SHP77 (cell line): ENCODE measurements at places on chromosomes 7 and 10.
A peak's percentile ranks its signal among the peaks of the same experiment; 100 is the strongest.

- no peak for DNase-seq
Measured at GRCh38 chr10:94062611-94063010, 68.9 kb downstream of the PLCE1 start.

GRCh38 chr7:47474937-47475879, 106.7 kb downstream of the TNS3 start:
- peak; percentile 90 for DNase-seq

- DNase-seq, result no peak
Measured at GRCh38 chr10:46229144-46229563, 57.6 kb upstream of the ANTXRL start.

DNA sequence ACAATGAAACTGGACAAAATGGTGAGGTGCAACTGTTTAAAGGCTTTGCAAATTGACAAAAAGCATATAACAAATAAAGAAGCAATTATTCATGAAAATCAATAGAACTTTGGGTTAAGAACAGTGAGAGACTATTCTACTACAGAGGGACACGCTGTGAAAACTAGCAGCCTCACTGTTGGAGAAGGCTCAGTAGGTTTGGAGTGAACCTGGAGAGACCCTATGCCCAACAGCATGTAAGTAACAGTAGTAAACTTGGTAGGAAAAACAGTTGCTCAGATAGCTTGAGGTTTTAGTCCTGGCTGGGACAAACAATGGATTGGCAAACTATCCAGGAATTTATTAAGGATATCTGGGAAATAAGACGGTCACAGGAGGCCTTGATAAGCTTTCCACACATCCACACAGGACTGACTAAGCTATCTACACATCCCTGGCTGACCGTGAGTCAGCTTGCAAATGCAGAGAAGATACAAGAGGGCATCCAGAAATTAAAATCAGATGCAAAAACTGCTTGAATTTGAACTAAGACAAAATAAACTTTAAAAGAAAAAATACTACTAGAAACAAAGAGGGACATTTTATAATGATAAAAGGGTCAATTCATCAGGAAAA, 15.9 kb downstream of the FAM149B1 start:
- no peak for DNase-seq

GRCh38 chr10:17199351-17199804, 2.1 kb downstream of the TRDMT1 start:
- no peak for DNase-seq

- DNase-seq, result no peak
Measured at GRCh38 chr7:39240864-39241263, 263.2 kb downstream of the POU6F2 start.

DNA sequence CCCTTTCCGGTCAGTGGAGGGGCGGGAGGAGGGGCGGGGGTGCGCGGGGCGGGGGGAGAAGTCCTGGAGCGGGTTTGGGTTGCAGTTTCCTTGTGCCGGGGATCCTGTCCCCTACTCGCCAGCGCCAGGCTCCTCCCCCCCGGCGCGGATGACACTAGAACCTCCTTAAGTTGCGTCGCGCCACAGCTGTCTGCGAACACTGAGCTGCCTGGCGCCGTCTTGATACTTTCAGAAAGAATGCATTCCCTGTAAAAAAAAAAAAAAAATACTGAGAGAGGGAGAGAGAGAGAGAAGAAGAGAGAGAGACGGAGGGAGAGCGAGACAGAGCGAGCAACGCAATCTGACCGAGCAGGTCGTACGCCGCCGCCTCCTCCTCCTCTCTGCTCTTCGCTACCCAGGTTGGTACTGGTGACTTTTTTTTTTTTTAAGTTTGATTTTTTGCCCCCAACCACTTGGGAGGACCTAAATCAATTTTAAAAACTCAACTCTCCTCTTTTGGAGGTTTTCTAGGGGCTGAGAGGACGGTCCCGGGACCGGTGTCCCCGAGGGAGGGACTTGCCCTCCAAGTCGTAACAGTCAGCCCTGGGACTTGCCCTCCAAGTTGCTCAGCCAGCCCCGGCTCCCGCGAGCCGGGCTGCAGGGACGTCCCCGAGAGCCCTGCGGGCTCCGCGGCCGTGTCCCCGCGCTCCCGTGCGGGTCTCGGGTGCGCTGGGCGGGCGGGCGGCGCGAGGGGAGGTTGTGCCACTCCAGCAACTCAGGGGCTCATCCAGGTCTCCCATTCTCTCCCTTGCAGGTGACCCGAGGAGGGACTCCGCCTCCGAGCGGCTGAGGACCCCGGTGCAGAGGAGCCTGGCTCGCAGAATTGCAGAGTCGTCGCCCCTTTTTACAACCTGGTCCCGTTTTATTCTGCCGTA, at the start of gene GATA3:
Gene GATA3 (plus strand): TSS at position 195 of the 914 bp plus-strand sequence. CDS start 968 bp downstream, outside the sequence.
- no peak for DNase-seq
